ENCODE measurements at places on chromosomes 4 and X.
A peak's percentile ranks its signal among the peaks of the same experiment; 100 is the strongest.

DNA sequence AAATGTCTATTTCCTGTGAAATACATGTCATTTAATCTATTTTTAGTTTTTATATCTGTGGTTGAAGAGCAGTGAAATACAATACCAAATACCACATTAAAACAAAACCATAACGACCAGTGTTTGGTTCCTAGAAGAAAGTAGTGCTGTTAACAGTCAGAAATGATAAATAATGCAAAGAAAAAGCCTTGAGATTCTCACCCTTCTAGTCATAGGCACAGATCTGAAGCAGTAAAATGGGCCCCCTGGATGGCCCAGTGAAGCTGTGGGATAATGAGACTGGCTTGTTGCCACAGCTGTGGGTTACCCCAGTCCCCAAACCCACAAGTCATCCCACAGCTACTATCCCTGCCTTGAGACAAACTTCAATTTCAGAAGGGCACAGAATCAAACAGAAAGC lies 137.3 kb upstream of the RPL34 start:
- DNase-seq = no peak

- no peak for DNase-seq
Measured at GRCh38 chr4:87527431-87528220, 1.6 kb downstream of the SPARCL1 start.

DNA sequence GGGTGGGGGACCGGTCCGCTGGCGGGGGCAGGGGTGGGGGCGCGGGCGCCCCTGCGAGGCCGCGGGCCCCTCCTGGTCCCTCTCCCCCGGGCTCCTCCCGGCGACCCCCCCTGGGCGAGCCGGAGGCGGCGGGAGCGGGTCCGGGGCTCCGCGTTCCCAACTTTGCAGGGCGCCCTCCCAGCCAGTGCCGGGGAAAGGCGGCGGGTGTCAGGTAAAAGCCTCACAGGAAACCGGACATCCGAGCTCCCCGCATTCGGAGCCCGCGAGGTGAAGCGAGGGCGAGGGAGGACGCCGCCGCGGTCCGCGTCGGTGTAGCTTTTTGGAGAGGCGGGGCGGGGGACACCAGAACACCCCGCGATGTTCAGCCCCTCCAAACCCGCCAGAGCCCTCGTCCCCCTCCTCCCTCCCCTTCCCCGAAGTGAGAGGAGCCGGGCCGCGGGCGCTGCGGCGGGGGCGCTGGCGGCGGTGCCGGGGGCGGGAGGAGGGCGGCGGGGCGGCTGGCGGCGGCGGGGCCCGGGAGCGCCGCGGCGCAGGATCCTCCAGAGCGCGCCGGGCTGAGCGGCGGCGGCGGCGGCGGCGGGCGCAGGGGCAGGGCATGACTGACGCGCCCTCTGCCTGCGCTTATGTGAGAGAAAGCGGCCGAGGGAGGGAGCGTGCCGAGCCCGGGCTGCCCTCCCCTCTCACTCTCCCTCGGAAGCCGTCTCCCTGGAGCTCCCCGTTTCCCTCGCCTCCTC lies at the start of gene VEGFC:
Gene VEGFC, minus strand, starts transcription at position 597 of the 734 bp plus-strand sequence. CDS start 611 bp downstream, outside the sequence.
- DNase-seq = peak; percentile 82

GRCh38 chr4:76381986-76382385 lies 39.0 kb downstream of the CCDC158 start:
- no peak for DNase-seq

DNA sequence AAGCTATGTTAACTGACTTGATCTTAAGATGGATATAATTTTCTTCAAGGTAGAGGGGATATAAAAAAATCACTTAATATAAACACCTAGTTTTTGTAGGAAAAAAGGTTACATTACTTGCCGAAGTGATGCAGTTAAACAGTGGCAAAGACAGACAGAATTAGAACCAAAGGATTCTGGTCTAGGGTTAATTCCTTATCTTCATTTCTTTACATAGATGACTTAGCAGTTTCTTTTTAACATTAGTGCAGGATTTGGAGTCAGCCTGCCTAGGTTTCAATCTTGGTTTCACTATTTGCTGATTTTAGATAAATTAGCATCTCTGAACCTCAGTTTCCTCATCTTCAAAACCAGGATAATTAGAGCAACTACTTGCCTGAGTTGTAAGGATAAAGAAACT lies 14.3 kb downstream of the ZAR1 start:
- DNase-seq = no peak

DNA sequence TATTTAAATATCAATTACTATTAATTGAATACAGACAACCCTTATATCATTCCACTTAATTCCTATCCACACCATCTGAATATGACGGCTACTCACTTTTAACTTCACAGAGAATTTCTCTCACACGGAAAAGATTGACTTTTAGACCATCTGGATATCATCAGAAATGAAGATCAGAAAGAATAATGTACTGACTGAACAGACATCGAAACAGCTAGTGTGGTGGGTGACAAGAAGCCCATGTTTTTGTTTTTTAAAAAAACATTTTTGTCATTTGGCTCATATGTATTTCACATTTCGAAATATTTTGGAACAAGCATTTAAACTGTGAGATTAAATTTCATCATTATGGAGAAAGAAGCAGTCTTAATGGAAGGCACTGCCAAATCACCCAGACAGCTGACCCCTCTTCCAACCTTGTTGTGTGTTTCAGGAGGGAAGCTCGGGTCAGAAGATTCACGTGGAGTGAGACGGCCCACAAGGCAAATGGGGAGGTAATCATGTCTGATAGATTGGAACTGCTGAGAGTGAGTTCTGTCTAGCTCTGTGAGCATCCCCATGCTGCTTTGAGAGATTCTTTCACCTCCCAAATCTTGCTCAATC lies 204.2 kb upstream of the RASGEF1B start:
- no peak for DNase-seq

- DNase-seq = no peak
Measured at GRCh38 chrX:43581888-43582539, 74.1 kb upstream of the MAOA start.

Measured in iPS-NIHi11 (cell line).